ENCODE measurements at places on chromosomes 13 and 19.

- DNase-seq, result no peak
These were observed 15.8 kb upstream of the PTPRS start for GRCh38 chr19:5356428-5356827.

DNA sequence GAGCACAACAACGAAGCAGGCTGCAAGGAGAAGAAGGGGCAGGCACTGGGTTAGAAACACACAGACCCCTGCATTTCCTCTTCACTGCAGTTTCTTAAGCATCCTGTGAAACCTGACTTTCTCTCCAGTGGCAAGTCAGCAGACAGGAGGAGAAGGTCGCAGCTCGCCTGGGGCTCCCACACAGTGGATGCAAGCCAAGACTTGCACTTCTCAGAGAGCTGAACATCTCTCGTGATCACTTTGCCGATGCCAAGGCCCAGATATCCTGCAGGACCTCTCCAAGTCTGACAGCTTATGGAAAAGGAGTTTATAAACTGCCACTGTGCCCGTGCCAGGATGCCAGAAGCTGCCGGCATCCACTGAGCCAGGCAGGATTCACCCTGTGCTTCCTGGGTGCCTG, 18.4 kb downstream of the TMEM272 start:
- DNase-seq, result no peak

DNA sequence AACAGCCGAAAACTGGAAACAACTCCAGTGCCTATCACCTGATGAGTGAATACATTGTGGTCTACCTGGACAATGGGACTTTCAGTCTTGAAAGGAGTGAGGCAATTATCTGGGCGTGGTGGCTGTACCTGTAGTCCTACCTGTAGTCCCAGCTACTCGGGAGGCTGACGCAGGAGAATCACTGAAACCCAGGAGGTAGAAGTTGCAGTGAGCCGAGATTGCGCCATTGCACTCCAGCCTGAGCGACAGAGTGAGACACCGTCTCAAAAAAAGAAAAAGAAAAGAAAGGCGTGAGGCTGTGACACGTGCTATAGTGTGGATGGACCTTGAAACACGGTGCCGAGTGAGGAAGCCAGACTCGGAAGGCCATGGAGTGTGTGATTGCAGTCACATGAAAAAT, 4.1 kb upstream of the NTN5 start:
- DNase-seq, result no peak

- no peak for DNase-seq
These were observed 15.5 kb downstream of the SIX5 start for GRCh38 chr19:45753548-45753947.

DNA sequence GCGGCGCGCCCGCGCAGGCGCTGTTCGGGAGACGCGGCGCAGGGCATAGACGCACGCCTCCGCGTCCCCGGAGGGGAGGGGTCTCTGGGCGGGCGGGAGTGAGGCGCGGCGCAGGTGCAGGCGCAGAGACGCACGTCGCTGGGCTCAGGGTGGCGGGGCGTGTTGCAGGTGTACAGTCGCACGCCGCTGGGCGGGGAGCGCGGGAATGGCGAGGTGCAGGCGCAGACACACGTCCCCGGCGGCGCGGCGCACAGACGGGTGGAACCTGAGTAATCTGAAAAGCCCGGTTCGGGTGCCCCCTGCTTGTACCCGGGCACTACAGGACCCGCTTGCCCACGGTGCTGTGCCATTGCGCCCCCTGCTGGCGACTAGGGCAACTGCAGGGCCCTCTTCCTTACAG, 44.7 kb downstream of the PLPP2 start:
- no peak for DNase-seq

- DNase-seq, result peak; percentile 29
These were observed 41.0 kb downstream of the MLLT1 start for GRCh38 chr19:6238643-6239281.

DNA sequence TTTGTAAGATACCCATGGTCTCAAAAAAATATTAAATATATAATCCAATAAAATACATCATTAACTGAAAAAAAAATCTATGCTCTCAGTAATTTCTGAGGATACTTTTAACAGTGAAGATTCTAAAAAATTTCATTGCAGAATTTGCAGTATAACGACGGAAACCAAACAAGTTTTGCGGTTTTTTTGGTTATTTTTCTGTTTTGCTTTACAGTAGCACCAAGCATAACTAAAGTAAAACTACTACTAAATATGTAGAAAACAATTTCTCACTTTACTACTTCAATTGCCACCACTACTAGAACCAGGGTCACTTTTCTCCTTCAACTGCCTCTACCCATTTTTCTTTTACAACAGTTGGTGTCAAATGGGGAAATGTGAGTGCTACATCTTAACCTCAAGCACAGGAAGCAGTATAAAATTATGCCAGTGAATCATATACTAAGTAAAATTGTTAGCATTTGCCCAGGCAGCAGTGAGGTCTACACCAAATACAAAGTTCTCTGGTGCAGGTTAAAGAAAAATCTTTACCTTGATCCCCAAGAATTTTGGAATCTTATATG, 24.1 kb downstream of the MICU2 start:
- DNase-seq, result no peak

DNA sequence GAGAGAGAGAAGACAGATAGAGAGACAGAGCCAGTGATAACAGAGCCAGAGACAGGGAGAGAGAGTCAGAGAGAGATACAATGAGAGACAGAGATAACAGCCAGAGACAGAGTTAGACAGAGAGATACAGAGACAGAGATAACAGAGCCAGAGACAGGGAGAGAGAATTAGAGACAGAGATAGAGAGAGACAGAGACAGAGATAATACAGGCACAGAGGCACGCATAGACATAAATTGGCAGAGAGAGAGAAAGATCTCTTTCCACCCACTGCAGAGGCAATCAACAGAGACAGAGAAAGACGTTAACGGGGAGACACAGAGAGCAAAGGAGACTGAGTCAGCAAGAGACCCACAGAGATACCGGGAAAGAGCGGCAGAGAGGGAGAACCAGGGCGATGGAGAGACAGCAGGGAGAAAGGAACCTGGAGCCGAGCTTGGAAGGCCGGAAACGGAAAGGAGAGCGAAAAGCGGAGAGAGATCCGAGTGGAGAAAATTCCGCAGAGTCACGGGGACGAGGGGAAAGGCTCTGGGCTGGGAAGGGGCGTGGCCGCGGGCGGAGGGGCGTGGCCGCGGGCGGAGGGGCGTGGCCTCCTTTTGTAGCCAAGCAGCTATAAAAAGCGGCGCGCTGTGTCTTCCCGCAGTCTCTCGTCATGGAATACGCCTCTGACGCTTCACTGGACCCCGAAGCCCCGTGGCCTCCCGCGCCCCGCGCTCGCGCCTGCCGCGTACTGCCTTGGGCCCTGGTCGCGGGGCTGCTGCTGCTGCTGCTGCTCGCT, at the start of gene TNFSF9:
TNFSF9 (plus strand) TSS at position 641 of the 777 bp plus-strand sequence; CDS start at position 652, 11 bp downstream.
- DNase-seq, result peak; percentile 83

DNA sequence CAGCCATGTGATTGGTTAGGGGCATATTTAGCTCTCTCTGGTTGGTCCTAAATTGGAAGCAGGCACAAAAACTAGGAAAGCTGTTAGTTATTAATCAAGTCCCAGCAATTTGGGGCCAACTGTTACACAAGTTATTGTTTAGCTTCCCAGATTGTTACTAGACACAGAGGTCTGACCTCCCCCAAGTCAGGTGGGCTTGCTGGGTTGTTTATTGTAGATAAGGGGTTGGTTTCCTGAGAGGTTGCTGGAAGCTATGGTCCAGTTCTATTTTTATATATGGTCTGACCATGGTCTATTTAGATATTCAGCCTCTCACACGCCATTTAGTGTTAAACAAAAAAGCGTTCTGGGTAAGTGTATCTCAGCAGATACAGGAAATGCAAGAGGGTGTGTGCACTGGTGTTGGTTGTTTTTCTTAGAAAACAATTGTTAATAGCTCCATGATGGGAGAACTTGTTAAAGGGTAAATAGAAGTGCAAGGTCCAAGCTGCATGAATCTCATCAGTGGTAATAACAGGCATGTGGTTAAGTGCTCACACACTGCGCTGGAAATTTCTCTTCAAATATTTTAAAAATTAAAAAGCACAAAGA, 150.0 kb downstream of the RAP2A start:
- no peak for DNase-seq

DNA sequence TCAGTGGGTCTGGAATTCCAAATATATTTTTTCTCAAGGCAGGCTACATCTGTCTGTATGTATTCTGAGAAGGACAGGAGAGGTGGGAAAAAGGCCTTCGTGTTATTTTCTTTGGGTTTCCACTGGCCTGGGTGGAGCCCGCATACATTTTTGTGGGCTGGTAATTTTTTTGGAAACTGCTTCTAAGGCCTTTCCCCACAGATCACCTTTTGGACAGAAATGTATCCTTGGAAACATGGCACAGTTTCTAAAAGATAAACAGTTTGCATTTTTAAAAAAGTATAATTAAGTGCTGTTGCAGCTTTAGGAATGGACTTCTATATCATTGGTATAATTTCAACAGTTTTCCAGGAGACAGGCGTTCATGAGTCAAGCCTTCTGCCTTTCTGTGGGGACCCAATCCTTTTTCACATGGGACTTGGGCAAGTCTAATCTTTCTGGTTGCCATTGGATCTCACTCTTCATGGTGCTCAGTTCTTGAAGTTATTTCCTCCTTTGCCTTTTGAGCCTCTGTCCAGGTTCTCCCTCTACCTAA, 8.9 kb downstream of the RFX2 start:
- DNase-seq, result no peak

- no peak for DNase-seq
These were observed 393.8 kb downstream of the ITGBL1 start for GRCh38 chr13:101846249-101846648.

DNA sequence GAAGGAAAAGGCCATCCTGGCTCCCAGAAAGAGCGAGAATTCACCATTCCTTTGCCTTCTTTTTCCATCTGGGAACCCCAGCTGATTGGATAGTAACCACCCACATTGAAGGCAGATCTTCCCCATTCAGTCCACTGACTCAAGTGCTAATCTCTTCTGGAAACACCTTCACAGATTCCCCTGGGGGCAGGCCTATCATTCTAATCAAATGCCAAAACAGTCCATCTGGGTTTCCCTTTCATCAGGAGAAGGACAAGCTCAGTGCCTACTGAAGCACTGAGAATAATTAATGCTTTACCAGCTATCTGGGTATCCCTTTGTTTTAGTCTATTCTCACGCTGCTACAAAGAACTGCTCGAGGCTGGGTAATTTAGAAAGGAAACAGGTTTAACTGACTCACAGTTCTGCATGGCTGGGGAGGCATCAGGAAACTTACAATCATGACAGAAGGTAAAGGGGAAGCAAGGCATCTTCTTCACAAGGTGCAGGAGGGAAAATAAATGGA, 293.2 kb downstream of the ENOX1 start:
- DNase-seq, result no peak

- peak; percentile 56 for DNase-seq
These were observed 903 bp downstream of the LATS2 start for GRCh38 chr13:21060338-21061028.

- no peak for DNase-seq
These were observed 1310.6 kb downstream of the SLITRK1 start for GRCh38 chr13:82571653-82572052.

DNA sequence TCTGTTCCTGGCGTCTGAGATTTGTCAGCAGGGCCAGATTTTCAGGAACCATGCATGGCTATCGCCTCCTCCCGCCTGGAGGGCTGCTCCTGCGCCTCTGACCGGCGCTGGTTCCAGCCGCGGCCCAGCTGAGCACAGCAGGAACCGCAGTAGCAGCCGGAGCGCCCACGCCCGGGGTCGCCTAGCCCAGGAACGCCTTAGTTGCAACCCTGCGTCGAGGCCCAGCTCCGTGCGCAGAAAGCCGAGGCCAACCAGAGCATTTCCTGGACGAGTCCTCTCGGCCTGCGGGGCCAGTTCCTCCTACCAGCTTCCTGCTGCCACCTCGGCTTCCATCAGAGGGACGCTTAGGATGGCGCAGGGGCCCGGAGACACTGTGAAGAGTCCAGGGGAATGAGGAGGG, 74.9 kb downstream of the ZNF492 start:
- DNase-seq, result no peak

- DNase-seq, result no peak
These were observed 20.2 kb downstream of the ZC3H13 start for GRCh38 chr13:46032341-46032740.

GRCh38 chr13:33459702-33460101, 174.1 kb upstream of the STARD13 start:
- DNase-seq, result no peak

DNA sequence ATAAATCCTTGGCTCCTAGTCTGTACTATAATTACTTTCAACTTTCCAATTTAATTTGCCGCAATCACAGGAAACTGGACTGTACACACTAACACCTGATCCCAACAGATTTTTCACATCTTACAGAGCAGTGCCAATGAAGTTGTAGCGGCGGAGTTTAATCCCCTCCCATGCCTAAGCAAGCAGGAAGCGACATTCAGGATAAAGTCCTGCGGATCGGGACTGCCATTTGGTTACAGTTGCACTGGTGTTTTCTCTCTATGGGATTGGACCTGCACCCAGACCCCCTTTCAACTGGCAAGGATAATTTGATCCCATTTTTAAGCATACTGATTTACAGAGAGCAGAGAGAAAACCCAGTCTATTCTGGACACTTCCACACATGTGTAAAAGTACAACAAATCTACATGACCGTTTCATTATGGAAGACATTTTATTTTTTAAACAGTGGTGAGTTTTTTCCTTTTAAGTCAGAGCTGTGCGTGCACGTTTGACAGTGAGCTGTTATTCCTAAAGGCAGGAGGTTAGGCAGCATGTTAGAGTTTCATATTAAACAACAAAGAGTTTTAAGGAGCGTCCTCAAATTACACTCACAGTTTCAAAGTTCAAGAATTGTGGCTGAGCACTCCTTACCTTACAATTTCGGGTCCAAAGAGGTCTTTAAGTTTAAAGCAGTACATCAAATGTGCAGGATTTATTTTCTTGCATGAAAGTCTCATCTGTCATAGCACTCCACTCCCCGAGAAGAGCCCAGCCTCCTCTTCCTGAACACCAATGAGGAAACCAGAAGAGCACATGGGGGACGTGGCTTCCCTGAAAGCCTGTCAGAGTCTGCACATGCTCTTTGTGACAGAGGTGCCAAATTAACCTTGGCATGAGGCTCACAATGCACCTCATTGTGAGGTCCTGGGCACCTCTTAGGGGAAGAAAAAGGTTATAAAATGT, 141.6 kb upstream of the RFC3 start:
- no peak for DNase-seq

DNA sequence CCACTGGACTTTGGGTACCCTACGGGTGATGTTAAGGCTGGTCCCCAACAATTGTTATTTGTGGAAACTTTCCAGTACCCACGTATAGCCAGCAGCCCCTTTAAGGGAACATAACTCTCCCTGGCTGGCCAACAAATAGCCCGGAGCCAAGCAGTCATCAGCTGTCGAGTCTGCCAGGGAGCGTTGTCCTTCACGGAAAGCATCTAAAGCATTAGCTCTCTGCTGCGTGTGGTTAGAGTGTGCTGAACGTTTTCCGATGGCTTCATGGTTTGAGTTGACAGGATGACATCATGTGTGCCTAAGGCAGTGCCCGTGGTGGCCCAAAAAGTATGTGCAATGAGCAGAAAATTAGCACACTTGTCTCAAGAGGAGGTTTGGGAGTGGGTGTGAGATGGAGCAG, 3.3 kb upstream of the ZNF556 start:
- DNase-seq, result no peak

GRCh38 chr13:87919956-87920355, 248.8 kb downstream of the SLITRK5 start:
- DNase-seq, result no peak

All from C1 segment of cervical spinal cord (tissue), 14 donors.